ENCODE measurements at places on chromosomes 2 and 18. TPM values are rescaled to one million over a fixed set of nuclear protein-coding genes. Genes with fewer than 3 reads are reported as not detected.

The TNFAIP6 gene
- total RNA-seq = 9.4 TPM

DNA sequence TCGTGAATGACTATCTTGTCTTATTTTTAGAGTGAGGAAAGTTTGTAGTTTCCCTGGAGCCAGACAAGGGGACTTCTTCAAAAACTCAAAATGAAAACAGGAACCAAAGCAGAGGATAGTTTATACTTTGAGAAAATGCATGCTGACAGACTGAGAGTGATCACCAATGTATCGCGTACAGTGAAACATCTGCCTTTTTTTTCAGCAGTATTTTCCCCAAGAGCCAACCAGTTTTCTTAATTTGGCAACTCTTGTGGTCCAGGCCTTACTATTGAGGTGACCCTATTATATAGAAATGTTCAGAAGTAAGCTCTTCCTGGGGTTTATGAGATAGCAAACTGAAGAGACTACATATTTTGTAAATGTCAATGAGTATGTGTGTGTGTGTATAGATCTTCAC, 153.7 kb upstream of the VRK2 start:
- no peak for DNase-seq

DNA sequence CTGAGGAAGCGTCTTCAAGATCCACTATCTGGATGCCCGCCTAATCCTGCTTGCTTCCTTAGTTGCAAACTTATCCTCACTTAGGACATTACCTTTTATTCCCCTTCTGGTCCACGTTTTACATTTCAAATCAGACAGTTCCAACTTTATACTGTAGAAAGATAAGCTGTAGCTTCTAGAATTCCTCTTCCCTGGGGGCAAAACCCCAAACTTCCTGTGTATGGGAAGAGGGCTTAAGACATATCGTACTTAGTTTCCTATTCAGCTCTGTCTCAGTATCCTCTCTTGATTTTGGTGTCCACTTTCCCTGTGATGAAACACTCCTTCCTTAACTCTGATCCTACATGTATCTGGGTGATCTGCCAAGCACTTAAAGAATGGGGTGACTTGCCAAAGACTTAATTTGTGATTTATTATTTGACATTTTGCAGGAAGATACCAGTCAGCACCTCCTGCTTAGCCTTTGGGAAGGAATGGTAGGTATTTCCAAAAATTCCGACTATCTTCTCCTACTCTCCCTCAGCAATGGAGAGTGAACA, 245.2 kb downstream of the CDCA7 start:
- no peak for DNase-seq

DNA sequence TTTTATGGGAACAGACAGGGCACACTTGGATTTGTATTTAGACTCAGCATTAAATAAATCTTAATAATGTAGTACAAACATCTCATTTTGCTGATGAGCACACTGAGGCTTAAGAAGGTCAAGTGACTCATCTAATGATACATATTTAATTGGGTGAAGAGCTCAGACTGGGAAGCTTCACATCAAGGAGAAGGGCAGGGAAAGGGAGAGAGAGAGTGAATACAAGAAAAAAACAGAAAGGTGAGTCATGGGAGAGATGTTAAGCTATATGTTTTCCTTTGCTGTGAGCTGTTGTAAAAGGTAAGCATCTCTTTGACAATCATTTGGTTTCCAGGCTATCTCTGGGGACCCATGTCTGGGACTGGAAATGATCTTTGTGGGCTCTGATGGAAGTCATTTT, 277.8 kb downstream of the SETBP1 start:
- DNase-seq = no peak

GRCh38 chr2:191739194-191739593, 61.3 kb downstream of the NABP1 start:
- no peak for DNase-seq
